Sigmoid colon (tissue), 7 donors: ENCODE measurements at places on chromosomes 11 and 22.

DNA sequence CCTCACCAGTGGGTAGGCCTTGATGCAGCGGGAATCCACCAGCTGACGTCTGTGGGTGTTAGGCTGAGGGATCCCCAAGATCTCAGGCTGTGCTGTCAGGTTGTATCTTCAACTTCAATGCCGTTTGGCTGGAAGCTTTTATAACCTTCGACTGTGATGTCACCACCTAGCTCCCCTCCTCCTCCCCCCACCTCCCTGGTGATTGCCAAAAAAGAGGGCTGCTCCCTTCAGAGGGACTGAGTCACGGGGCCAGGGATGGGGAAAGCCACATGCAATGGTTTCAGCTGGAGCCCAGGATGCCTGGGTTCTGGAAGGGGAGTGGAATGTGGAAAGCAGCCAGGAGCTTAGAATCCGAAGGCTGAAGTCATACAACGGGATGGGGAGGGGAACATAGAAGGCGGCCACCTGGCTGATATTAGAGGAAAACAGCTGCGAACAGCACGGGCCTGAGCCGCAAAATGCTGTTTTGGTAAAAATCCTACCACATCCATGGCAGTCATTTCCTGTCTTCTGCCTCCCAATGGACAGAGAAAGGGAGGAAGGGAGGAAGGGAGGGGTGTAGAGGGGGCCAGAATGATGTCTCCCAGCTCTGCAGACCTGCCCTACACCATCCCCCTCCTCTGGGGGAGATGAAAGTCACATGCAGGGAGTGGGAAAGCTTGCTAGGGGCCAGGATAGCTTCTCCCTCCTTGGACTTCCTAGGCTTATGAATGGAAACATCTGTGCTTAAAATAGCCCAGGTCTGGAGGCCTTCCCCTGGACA is at the start of gene LRRN4CL:
Gene LRRN4CL, minus strand, starts transcription at position 110 of the 763 bp plus-strand sequence. CDS start 1,022 bp downstream, outside the sequence.
- peak; percentile 97 for DNase-seq

DNA sequence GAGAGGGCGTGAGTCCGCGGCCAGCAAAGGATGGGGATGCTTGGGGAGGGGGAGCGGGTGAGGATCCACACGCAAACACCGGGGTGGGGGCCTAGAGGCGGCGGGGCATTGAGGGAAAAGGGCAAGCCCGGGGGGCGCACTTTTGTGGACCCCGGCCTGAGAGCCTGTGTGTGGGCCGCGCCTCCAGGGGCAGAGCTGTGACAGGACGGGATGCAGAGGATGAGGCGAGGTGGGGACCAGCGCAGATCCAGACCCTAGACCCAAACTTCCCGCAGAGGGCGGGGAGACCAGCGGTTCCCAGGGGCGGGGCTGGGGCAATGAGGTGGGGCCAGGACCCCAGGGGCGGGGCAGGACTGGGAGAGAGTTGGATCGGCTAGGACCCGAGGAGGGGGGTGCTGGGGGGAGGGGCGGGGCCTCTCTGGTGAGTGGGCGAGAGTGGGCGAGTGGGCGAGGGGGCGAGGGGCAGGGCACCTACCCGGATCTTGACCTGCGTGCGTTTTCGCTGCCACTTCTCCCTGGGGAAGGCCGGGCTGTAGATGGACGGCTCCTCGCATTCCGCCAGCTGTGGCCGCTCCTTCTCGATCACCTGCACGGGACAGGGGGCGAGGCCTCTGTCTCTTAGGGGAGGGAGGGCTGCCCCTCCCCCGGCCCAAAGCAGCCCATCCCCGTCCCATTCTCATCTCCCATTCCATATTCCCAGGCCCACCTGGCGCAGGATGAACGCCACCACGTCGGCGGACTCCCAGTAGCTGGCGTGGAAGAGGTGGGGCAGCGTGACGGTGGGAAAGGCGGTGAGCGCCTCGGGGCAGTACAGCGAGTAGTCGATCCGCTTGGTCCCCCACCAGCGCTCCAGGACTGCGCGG is 10.6 kb downstream of the PITPNM1 start:
- DNase-seq: no peak

DNA sequence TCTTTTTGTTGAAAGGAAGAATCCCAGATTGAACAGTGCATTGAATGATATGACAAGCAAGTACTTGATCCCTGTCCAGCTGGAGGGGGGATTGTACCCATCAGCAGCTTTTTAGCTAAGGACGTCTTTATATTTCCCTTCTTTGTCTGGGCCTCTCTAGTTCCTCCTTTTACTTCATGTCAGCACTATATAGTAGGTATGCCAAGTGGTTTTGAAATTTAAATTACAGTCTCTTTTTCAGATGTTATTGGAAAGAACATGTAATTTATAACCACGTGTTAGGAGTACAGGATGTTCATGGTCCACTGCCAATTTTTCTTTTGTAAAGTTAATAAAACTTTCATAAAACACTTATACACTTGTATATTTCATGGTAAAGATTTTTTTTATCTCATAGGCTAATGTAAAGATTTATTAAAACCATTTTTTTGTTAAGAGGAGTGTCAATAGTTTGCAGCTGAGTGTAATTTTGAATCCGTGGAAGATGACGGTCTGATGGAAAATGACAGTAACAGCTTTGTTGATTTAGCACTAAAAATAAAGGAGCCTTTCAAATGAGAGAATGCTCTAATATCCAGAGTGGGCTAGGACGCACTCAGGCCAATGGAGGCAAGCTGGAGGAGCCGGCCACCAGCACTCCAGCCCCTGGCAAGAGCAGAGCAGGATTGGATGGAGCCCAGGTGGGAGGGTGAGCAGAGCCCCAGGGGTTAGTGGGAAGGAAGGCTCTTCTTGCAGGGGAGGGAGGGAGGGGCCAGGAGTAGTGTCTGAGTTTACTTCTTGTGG is 488.3 kb downstream of the INSC start:
- DNase-seq: peak; percentile 72

GRCh38 chr11:27404427-27404826 is 41.4 kb upstream of the CCDC34 start:
- DNase-seq: no peak

DNA sequence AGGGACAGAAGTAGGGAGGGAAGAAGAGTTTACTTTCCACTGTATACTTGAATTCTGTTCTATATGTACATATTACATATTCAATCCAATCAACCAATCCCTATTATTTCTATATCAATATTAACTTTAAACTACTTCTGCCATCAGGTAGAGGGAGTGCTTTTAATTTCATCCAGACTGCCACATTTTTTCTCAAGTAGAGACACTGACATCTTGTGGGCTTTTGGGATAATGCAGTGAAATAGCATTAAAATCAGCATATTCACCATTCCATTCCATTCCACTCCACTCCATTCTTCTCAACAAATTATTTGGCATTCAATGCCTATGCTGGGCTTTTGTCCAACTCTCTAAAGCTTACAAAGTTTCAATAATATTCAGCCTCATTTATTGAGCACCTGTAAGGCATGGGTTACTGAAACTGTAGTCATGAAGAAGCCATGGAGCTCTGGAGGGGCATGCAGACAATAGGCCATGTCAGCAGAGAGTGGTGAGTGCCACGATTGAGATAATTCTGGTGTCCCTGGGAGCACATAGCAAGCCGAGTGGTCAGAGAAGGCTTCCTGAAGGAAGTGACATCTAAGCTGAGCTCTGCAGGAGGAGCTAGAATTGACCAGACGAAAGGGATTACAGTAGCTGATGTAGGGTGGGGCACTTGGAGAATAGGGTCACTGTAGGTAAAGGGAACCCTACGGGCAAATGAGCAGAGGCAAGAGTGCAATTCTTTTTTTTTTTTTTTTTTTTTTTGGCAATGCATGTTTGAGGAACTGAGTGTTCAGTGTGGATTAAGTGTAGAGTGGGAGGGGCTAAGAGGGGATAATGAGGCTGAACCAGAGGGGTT is 12.8 kb upstream of the CLPB start:
- DNase-seq: no peak

GRCh38 chr22:35690001-35690400 is 27.7 kb upstream of the APOL5 start:
- no peak for DNase-seq

GRCh38 chr11:104529213-104529612 is 365.3 kb upstream of the PDGFD start:
- no peak for DNase-seq

DNA sequence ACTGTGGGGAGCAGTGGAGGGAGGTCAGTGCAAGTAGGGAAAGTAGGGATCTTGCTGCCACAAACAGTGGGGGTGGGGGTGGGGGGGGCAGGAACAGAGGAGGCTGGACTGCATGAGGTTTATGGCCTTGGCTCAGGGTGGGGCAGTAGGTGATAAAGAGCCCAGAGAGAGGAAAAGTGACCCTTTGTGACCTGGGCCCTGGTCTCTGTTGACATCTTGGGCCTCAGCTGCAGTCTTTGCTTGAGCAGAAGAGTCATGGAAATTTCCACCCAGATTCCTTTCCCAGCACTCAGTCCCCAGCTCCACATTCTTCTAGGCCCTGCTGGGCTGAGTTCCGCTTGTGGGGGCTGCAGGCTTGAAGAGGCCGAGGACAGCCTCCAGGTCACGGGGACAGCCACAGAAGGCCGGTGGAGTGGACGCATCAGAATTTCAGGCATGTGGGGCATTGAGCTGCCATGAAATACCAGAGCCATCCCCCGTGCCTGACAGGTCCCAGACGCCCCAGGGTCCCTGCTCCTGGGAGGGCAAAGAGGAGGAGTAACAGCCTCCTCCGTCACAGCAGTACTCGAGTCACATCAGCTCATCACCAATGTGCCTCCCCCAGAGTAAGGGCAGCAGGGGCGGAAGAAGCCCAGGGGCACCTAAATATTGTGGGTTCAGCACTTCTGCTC is 9.7 kb upstream of the MALAT1 start:
- peak; percentile 89 for DNase-seq

DNA sequence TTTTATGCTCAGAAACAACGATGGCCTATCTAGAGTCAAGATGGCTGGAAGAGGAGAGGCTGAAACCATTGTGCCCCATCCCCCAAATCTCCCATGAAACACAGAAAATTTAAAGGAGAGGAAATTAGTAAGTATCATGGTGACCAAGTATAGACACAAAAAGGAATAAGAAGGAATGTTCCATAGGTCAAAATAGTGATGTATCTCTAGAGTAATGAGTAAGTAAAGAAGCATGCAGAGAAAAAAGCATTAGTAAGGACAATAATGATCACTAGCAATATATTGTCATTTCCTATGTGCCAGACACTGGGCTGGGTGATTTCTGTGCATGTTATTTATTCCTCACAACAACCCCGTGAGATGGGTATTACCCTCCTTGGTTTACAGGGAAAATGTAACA is 2.6 kb upstream of the SLC22A24 start:
- DNase-seq: no peak

GRCh38 chr11:97280347-97280746 is 890.5 kb downstream of the JRKL start:
- DNase-seq: no peak

DNA sequence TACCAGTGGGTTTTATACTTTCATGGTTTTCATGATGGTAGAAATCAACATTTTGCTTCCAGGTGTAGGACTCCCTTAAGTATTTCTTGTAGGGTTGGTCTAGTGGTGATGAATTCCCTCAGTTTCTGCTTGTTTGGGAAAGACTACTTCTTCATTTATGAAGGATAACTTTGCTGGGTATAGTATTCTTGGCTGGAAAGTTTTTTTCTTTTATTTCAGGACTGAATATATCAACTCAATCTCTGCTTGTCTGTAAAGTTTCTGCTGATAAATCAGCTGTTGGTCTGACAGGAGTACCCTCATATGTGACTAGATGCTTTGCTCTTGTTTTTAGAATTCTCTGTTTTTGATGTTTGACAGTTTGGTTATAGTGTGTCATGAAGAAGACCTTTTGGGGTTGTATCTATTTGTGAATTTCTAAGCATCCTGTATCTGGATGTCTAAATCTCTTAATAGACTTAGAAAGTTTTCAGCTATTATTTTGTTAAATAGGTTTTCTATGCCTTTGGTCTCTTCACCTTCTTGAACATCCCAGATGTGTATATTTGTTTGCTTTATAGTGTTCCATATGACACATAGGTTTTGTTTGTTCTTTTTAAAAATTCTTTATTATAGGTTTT is 95.9 kb downstream of the ENTHD1 start:
- DNase-seq: no peak

DNA sequence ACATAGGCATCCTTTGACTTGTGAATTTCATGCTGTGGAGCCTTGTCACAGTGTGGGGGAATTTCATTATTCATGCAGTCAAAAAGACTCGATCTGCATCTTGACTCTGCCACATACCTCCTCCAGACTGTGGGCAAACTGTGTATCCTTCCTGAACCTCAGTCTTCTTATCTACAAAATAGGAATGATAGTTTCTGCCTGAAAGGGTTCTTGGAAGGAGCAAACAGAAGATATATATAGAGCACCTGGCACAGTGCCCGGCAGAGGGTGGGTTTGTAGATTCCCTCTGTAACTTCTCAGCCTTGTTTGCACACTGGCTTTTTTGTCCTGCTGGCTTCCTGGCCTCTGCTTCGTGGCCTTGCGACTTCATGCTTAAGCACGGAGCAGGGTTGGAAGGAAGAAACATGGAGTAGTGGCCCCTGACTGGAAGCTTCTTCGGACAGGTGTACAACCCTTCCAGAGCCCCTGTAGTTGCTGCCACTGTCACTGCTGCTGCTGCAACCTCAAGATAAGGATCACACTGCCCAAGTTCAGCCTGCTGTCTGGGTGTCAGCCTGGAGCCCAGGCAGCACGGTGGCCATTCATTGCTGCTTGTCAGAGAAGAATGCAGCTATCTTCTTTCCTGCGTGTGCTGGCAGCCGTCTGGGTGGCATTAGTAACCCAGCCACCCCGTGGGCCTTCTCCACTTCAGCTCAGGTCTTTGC is 106.4 kb downstream of the MICAL2 start:
- no peak for DNase-seq

- peak; percentile 54 for DNase-seq
Observed at GRCh38 chr11:72575533-72576242, 98.5 kb downstream of the PDE2A start.

DNA sequence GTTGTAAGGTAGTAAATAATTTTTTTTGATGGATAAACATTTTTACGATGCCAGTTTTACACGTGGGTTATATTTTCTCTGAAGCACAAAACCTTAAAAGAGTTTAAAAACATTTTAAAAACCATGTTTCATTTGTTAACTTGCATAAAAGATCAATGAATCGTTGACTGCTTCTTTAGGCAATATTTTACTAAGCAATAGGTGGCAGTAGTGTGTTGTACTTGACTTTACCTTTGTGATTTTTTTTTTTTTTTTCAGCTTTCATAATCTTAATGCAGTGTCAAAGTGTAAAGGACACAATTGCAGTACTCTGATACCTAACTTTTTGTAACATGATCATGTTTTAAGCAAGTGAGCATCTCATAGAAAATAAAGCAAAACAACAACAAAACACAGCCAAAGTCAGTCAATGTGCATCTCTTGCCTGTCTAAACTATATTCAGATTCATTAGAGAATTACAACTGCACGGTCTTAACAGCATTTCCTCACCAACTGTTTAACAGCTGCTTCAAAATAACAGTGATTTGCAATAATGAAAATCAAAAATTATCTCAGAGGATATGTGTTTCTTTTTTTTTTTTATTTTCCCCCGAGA is 27.7 kb downstream of the DNAJC24 start:
- no peak for DNase-seq

DNA sequence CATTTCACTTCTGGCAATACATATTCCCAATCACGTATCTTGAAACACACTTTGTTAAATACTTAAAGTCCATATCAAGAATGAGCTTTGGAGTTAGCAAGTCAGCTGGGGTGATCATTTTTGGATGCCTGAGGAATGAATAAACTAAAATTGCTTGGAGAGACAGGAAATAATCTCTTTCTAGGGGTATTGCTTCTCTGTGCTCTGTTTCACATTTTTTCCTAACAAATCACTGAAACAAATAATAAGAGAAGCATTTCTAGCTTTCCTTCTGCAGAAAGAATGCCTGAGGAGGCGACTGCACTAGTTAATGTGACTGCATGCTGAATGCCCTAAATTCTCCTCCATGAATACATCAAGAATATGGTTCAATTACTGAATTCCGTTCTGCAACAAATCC is 541.4 kb upstream of the CCDC90B start:
- DNase-seq: no peak
